ENCODE measurements at places on chromosomes 3 and 15. TPM values are rescaled to one million over a fixed set of nuclear protein-coding genes. Genes with fewer than 3 reads are reported as not detected.

DNA sequence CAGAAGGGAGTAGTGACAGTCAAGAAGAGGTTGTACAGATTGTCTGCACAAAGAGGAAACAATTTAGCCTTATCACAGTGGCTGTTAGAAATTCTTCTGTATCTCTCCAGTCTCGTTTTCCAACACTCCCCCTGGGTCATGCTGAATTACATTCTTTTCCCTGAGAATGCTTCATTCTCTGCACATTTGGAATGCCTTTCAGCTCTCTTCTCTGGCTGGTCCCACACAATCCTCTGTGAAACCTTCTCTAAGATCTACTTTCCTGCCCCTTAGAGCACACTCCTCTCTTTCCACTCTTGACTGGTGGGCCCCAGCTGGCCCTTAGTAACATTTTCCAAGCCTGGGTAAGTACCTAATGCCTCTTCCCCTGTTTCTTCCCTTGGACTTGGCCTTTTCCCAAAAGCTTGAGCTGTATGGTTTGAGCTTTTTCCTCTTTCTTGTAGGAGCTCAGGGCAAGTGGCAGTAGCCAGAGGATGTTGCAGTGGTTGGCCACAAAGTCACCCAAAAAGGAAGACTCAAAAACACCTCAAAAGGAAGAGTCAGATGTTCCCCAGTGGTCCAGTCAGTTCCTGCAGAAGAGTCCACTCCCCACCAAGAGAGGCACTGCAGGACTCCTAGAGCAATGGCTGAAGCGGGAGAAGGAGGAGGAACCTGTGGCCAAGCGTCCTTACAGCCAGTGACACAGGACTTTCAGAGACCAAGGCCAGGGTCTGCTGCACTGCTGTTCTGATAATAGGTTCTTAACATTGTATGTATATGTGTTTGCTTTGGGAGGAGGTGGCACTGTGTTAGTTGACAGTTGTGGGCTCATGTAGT is 25.7 kb downstream of the HMCES start:
- no peak for DNase-seq

Gene TUSC7
- total RNA-seq: not detected

DNA sequence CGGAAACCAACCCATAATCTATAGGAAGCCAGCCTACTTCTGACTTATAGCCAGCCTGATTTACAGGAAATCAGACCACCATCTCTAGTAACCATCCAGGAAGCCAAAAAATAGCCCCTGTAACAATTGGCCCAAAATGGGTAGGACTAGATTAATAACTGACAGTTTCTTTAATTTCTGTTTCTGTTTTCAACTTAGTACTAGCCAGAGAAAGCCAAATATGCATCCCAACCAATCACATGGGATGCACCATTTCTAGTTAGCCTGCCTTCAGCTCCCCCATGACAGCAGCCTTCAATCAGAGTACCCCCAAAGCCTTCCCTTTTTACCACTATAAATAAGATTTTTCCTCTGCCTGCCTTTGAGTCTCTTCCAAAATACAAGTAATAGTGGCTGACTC is 239.1 kb upstream of the GADL1 start:
- DNase-seq: no peak

GRCh38 chr3:99630815-99631214 is 7.6 kb upstream of the COL8A1 start:
- DNase-seq: no peak

DNA sequence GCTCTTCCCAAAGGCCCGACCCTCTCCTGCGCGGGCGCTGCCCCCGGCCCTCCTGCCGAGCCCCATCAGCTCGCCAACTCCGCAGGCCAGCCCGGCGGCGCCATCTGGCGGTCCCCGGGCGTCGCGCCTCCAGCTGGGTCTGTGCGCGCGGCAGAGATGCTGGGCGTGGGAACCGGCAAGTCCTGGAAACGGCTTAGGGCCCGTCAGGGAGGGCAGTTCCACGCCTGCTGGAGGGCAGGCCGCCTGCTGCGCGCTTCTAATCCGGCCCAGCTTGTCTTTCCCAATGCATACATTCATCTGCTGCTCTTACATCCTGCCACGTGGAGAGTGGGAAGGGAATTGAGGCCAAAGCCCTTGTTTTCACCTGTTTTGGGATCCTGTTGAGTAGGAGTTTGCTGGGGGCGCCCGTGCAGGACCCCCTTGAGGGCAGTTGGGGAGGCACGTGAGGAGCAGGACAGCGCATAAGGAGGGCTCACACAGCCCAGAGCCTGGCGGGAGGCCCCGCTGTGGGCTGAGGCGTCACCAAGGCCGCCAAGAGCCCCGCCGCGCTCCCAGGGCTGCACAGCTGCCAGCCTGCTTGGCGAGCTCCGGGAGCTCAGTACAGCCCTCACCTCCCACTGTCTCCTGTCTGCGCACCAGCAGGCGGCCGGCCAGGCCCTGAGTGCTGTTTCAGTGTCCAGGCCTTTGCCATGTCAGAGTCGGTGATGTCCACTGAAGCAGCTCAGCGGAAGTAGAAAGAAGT is 165.6 kb downstream of the NSMCE3 start:
- peak; percentile 38 for DNase-seq

- DNase-seq: no peak
Observed at GRCh38 chr3:55686426-55687254, 199.5 kb upstream of the WNT5A start.

GRCh38 chr3:10170915-10171478 is 6.3 kb downstream of the IRAK2 start:
- DNase-seq: no peak

DNA sequence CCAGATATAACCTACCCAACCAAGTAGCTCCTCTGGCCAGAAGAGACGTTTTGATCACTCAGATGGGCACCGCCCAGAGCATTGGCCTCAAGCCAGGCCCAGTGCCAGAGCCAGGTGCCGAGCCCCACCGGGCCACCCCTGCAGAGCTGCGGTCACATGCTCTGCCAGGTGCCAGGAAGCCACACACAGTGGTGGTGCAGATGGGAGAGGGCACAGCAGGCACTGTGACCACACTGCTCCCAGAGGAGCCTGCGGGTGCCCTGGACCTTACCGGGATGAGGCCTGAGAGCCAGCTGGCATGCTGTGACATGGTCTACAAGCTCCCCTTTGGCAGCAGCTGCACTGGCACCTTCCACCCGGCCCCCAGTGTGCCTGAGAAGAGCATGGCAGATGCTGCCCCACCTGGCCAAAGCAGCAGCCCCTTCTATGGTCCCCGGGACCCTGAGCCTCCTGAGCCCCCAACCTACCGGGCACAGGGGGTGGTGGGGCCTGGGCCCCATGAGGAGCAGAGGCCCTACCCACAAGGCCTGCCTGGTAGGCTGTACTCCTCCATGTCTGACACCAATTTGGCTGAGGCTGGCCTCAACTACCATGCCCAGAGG is 19.1 kb upstream of the APEH start:
- no peak for DNase-seq

Gene CSPG4
- total RNA-seq: not detected

GRCh38 chr3:11274566-11275142 is 2.5 kb downstream of the ATG7 start:
- no peak for DNase-seq

DNA sequence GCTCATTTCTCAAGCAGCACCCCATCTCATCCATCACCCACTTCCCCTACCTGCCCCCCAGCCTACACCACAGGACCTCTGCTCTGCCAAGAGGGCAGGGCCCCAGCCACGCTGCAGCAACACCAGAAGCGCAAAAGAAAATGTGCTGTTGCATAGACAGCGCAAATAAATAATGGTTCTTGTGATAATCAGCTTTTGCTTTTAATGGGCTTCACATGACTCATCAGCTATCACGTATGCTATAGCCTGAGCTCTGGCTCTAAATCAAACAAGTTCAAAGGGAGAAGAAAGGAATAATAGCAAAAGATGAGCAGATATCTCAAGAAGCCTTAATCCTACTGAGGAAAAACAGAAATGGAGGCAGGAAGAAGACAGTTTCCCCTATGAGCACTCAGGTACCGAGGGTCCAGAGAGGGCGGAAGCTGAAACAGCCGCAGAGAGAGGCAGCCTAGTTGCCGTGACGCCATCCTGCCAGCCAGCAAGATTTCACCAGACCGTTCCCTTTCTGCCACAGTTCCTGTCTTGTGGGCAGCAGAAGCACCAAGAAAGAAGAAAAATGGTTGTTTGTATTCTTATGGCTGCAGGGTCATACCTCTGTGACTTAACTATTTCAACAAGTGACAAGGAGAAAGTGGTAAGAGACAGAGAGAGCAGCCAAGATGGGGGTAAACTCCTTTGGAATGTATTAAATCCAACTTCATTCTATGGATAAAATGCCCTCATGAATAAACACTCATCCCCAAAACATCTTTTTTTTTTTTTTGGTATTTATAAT is 22.0 kb downstream of the RAB27A start:
- peak; percentile 57 for DNase-seq

GRCh38 chr3:87199628-87200027 is 27.5 kb upstream of the CHMP2B start:
- DNase-seq: no peak

DNA sequence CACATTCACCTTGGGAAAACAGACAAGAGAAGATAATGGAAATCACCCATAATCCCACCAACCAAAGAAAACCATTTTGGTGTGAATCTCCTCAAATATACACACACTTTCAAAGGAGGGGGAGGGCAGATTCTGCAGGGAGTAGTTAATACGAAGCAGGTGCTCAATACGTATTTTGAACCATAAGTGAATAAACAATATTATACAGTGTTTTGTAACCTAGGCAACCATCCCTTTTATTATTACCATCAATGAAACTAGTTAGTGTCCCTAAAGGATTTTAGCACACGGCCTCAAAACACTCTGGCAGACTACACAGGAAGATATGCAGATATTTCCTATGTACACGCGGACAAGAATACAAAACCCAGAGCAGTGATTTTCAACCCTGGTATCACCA is 6.1 kb downstream of the OSBPL10 start:
- DNase-seq: no peak

GRCh38 chr3:183158551-183159006 is 4.0 kb downstream of the LAMP3 start:
- peak; percentile 33 for DNase-seq

Gene RYK
- total RNA-seq: 16.8 TPM

- DNase-seq: no peak
Observed at GRCh38 chr15:77035999-77036471, 34.9 kb downstream of the TSPAN3 start.

DNA sequence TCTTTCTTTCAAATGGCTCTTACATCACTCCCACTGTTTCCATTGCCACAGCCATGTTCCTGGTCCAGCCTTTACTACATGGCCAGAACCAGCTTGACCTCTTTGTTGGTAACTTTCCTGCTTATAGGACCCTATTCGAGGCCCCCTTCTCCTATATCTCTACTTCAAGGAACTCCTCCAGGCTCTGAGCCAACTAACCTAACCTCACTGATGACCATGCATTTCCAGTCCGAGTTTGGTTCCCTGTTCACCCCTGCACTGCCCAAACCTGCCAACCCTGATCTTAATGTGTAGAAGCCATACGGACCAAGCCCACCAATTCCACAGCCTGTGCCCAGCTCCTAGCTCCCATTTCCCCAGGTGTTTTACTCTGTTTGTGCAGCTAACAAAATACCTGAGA is 38.4 kb upstream of the TIPARP start:
- DNase-seq: no peak

All from activated T-helper 1 cell treated with anti-CD3 and anti-CD28 coated beads, Interleukin-12 subunit alpha, Interleukin-12 subunit beta, Interleukin-2, Interleukin-4 antibody, amounts not matched to agents 30 ng/mL and 10 ng/mL and 1 ng/mL, durations not matched to agents 14 hours and 24 hours and 36 hours (primary cell).